NCI-H1436 treated with DMSO at 0.1 percent for 48 hours (cell line): ENCODE measurements at places on chromosomes 2 and 18.

DNA sequence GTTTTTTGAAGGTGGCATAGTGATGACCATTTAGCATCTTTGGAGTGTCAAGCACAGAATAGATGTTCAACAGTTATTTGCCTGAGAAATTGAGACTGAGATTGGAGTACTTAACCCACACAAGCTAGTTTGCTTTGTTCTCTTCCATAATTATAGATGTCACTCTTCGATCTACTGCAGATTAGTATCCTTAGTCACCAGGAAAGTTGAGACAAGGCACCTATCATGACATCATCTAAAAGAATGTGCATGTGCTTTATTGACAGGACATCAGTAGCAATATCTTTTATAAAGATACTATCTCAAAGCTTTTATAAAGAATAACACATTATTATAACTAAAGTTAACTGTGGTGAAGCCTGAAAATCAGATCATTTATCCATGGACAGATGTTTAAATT lies 6.4 kb downstream of the VRK2 start:
- no peak for DNase-seq

DNA sequence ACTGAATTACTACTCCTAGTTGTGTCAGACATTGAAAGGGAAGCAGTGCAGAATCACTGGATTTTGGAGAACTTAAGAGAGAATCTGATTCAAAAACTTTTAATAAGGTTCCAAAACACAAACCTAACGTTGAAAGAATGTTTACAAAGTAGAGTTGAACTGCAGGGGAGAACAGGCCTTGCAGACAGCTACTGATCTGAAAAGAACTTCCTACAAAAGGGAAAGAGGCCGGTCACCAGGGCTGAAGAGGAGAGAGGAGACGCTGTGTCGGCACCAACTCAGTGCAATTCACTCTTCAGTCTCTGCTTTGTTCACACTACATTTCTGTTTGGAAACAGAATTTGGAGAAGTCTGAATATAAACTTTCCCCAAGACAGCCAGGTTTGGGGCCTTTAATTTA lies 124.0 kb downstream of the GAREM1 start:
- DNase-seq: no peak

DNA sequence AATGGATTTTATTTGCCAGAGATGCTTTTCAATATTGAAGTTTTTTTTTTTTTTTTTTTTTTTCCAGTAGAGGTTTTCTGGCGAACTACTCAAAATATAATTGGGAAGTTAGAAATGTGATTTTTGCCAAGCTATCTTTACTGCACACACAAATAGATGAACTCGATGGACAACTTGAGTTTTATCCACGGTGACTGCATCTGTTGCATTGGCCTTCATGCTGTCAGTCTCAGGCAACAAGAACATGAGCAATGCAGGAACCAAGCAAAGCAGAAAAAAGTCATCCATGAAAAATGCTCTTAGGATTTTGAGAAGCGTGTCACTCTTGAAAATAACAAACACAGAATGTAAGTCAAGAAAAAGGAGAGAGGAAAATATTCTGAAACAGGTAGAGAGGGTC lies 22.7 kb upstream of the HDAC4 start:
- DNase-seq: no peak

DNA sequence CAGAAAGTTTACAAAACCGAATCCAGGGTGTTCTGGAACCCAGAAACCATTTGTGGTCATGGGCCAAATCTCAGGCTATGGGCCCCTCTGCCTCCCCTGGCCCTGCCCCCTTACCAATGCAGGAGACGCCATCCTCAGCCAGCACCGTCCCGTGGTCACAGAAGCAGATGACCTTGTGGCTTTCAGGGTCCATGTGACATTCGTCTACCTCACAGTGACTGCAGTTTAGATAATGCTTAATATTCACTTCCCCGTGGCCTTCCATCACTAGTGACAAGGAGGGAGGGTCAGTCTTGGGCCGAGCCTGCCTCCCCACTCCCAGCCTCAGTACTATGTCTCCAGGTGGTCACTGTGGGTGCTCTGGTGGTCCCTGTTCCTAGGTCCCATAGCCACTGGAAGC lies 111.6 kb downstream of the CLIP4 start:
- no peak for DNase-seq

DNA sequence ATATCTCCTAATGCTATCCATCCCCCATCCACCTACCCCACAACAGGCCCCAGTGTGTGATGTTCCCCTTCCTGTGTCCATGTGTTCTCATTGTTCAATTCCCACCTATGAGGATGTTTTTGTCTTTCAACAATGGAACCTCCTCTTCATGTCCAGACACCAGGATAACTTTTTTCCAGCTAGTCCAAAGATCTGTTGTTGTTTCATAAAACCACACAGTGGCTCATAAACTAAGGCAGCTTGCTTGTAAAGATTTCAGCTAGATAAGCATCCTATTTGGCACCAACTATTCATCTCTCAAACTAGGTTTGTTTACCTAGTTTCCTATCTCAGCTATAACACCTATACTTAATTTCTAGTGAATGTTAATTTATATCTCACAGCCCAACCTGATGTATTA lies 937.7 kb downstream of the TRIB2 start:
- no peak for DNase-seq

DNA sequence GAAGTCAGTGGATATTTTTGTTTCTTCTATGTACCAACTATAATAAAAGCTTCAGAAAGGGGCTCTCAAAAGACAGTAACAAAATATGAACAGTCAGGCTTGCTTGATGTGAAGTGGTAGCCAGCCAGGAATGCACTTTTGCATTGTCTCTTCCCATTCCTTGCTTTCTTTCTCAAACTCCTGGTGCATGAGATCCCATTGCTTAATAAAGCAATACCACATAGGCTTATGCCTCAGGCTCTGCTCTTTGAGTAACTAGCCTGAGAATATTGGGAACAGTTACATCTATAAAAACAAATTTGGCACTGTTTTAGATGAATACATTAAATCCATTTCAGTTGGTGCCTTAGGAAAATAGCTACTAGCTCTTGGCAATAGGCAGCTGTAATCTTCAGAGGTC lies 62.6 kb upstream of the ST6GAL2 start:
- no peak for DNase-seq

- peak; percentile 55 for DNase-seq
Measured at GRCh38 chr2:98465456-98466226, 21.0 kb downstream of the INPP4A start.

- DNase-seq: no peak
Measured at GRCh38 chr2:142681952-142682351, 195.5 kb upstream of the KYNU start.

DNA sequence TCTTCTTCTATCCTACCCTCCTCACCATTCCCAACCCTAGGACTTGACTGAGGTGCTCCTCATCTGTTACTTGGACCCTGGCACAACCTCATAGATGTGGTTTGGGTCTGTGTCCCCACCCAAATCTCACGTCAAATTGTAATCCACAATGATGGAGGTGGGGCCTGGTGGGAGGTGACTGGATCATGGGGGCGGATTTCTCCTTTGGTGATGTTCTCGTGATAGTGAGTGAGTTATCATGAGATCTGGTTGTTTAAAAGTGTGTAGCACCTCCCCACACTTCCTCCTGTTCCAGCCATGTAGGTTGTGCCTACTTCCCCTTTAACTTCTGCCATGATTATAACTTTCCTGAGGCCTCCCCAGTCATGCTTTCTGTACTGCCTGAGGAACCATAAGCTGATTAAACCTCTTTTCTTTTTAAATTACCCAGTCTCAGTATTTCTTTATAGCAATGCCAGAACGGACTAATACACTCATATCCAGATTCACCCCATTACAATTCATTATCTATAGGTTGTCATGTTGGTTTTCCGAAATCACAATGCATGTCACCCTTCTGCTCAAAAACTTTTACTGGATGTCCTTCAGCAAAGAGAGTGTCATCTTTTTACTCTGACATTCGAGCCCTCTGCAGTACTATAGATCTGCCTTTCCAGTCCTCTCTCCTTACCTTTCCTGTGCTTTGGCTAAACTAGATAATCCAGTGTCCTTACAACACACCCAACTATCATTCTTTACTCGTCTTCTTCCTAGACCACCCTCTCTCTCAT lies 45.7 kb downstream of the APOB start:
- no peak for DNase-seq

- DNase-seq: no peak
Measured at GRCh38 chr2:43024515-43025011, 201.8 kb downstream of the ZFP36L2 start.

- DNase-seq: no peak
Measured at GRCh38 chr2:160399880-160400279, 93.7 kb downstream of the RBMS1 start.

- no peak for DNase-seq
Measured at GRCh38 chr2:203594541-203594940, 59.4 kb upstream of the RAPH1 start.

DNA sequence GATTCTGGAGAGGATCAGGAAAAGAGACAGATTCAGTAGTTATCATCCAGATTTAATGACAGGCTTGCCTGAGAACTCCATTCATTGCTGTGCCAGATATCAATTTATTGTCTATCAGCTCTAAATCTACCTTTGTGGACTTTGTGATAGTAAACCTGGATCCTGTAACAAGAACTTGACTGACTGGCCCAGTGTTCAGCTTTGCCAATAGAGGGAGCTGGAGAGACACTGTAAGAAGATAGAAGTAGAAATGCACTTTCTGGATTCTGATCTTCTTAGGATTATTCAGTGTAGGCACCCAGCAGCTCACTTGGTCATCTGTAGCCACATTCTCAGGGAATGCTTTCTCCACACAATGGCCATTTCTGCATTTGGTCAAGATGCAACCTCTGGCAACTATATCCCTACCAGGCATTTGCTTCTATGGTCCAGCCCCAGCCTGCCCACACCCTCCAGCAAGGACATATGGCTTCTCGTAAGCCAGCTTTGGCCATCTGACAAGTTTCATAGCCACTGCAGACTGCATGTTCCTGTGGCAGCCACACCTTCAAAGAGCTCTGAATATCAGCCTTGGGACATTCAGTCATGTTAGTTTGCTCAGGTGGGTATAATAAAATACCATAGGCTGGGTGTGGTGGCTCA lies 6.1 kb upstream of the SERPINB8 start:
- no peak for DNase-seq

GRCh38 chr2:232852676-232853075 lies 17.4 kb upstream of the SNORC start:
- no peak for DNase-seq

DNA sequence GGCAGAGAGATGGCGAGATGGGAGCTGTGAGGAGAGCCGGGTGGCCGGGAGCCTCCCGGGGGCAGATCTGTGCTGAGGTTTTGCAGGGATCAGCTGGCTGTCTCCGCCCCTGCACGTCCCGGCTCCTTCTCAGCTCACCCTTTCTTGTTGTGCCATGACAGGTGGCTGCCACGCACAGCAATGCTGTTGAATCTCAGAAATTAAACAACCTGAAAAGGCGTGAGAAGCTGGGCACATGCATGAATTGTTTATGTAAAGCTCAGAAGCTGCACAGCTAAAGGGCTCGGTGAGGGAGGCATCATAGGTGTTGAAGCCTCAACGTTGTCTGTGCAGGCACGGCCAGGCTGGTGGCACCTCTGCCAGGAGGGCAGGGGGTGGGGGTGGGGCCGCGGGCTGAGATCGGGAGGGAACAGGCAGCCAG lies 858 bp upstream of the RTP5 start:
- DNase-seq: no peak

DNA sequence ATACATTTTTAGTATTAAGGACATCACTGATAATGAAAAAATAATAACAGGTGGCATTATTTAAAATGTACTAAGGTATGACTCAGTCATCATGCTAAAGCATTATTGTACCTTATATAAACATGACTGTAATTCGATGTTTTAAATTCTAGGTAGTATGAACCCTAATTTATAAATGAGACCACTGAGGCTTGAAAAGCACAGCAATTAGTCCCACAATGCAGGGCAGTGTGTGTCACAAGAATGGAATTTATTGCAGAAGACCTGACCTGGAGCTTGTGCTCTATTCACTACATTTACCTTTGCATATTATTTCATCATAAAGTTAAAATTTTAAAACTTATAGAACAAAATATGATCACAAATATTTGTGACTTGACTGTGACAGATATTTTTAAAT lies 358.5 kb upstream of the DSEL start:
- no peak for DNase-seq

DNA sequence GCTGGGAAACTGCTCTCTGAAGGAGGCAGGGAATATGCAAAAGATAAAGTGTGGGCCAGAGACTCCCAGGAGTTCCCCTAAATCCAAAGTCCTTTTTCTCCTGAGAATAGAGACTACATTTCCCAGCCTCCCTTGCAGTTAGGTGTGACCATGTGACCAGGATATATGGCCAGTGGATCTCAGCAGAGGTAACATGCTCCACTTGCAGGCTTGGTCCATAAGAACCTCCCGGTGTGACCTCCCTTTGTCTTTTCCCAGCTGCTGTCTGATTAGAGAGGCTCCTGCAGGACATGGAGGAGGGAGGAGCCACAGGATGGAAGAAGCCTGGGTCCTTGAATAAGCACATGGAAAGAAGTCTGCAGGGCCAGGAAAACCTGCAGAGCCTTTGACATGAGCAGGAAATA lies 76.2 kb downstream of the TGFA start:
- no peak for DNase-seq

DNA sequence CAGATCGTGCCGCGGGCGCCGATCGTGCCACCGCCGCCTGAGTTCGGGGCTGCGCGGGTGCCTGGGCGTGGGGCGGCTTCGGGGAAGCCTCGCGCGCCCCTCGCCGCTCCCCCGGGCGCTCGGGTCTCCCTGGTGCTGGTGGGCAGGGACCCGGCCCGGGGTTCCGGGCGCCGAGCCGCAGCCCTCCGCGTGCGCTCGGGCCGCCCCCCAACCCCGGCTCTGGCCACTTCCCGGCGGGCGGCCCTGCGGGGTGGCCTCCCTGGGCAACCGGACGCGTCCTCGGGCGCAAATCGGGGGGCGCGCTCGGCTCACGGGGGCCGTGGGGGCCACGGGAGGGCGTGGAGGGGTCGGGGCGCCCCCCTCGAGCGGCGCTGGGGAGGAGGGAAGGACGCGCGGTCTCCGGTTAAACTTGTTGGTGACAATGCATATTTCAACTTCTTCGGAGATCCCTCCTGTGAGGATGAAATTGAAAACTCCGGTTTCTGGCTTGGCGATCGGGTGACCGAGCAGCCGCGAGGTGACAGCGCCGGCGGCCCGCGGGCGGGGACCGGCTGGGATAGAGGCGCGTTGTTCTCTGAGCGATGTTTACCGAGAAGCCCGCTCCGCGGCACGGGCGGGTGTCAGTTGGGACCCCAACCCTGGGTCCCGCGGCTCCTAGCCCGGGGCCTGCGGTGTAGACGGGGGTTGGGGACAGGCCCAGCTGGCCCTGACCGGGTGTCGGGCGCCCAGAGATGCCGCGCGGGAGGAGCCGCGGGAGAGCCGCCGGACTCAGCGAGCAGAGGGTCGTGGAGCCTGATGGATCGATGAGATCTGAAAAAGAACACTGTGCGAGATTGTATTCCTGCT lies 676 bp downstream of the SH3BP4 start:
- DNase-seq: no peak

- no peak for DNase-seq
Measured at GRCh38 chr2:46537624-46538295, 58.4 kb downstream of the TMEM247 start.

- no peak for DNase-seq
Measured at GRCh38 chr18:59272891-59273758, at the start of gene RAX. RAX (minus strand) TSS chr18:59273454; CDS start chr18:59273206, 248 bp downstream.
